ENCODE measurements at places on chromosomes 5 and 9.

- no peak for DNase-seq
These were observed 249.3 kb upstream of the DMRT1 start for GRCh38 chr9:592225-592624.

- DNase-seq, result no peak
These were observed 444.8 kb downstream of the BNC2 start for GRCh38 chr9:16425562-16426231.

- DNase-seq, result no peak
These were observed 67.1 kb upstream of the SSBP2 start for GRCh38 chr5:81817980-81818379.

GRCh38 chr9:88782931-88783710 lies 208.1 kb upstream of the S1PR3 start:
- no peak for DNase-seq

DNA sequence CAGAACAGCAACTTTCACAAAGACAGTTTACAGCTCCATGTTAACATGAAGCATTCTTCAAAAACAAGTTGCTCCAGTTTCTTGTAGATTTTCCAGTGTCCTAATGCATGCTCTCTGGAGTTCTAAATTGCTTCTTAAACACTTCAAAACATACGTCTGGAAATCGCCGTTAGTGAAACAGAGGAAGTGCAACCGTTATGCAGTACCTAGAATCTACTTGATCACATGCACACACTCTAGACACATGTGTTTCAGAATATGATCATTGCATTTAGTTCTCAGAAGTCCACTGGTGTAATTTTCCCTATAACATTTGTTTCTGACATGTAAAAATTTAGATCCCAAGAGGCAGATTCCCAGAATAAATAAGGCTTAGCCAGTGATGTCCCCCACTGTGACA lies 41.1 kb upstream of the RUFY1 start:
- DNase-seq, result no peak

DNA sequence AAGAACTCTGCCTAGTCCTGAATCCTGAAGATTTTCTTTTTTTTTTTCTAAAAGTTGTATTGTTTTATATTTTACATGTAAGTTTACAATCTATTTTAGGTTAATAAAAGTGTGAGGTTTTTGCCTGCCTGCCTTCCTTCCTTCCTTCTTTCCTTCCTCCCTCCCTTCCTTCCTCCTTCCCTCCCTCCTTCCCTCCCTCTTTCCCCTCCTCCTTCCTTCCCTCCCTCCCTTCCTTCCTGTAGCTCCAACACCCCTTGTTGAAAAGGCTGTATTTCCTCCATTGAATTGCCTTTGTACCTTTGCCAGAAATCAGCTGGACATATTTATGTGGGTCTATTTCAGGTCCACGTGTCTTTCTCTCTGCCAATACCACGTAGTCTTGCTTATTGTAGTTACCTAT lies 46.6 kb downstream of the CACNA1B start:
- no peak for DNase-seq

GRCh38 chr5:35902046-35902672 lies 36.3 kb downstream of the CAPSL start:
- DNase-seq, result no peak

DNA sequence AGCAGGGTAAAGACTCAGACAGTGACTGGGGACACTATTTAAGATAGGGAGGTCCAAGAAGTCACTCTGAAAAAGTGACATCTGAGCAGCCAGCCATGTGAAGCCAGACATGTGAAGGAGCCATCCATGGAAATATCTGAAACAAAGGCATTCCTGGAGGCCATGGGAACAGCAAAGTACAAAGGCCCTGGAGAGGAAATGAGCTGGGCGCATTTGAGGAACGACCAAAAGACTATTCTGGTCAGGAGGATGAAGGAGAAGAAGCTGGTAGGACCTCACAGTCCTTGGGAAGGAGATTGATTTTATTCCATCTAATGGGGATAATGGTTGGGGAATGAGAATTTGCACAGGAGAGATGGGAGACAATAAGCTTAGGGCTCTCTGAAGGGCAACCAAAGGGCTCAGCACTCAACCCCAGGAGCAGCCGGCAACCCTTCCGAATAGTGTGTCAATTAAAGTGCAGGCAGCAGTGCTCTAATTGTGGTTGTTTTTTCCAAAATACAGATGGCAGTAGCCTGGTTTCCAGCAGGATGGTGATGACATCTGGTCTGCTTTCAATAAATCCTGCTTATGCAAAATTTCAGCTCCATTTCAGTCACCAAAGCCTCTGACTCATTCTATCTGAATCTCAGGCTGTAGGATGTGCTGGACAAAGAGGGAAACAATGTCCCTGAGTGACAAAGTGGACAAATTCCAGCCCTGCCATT lies 26.7 kb downstream of the FOXI1 start:
- DNase-seq, result no peak

DNA sequence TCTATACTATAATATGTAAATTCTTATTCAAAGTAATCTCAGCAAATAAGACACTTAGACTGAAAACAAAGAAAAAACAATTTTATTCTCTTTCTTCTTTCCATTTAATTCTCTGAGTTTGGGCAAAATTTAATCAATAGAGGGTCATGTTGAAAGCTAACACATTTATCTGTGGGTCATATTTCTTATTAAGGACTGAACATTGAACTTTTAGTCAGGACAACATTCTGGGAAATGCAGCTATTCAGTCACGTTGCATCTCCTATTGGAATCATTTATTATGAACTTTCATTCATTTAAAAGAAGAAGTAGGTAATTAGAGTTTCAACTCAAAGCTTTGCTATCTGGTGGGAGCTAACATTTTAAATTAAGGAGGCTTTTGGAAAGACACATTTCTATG lies 372.5 kb downstream of the MAN2A1 start:
- DNase-seq, result no peak

GRCh38 chr5:77719666-77720363 lies 56.3 kb downstream of the TBCA start:
- DNase-seq, result no peak

- no peak for DNase-seq
These were observed 71.5 kb upstream of the ELL2 start for GRCh38 chr5:96033116-96033515.

- DNase-seq, result no peak
These were observed 175.2 kb downstream of the GAPVD1 start for GRCh38 chr9:125436613-125437443.

DNA sequence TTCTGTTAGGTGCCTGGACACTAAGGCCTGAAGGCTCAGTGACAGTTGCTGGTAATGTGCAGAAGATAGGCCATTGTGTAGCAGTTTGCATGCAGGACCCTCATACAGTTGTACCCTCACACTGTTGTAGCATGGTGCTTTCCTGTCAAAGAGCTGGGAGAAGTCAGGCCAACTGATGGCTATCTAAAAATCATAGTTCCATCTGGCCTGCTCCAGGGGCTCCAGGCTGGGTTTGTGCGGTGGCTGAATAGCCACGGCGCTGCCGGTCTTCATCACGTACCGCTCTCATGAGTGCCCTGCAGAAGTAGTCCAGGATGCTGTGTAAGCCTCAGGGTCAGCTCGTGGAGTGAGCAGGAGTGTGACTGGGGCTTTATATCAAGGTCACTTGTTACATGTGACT lies 12.2 kb downstream of the SECISBP2 start:
- DNase-seq, result no peak

GRCh38 chr5:97666783-97667182 lies 483.7 kb upstream of the RIOK2 start:
- DNase-seq, result no peak

DNA sequence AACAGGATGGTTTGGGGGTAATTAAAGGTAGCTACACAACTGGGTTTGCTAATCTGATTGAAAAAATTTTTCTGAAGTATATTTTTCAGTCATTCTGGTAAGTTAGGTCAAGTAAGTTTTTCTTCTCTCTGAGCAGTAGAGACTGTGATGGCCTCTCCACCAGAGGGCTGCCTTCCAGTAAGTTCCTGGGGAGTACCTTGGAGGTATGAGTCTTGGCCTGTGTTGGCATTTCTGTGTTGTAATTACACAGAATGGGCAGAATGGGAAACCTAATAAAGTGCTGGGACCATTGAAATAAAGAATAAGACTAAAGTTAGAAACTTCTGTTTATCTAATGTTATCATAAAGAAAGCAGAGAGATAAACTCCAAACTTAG lies 430.8 kb downstream of the ARHGEF28 start:
- DNase-seq, result no peak

Measured in right renal pelvis (tissue), 4 donors.